ENCODE measurements at places on chromosomes 12 and 14. TPM values are rescaled to one million over a fixed set of nuclear protein-coding genes. Genes with fewer than 3 reads are reported as not detected.

HPD gene
- 2.0 TPM for polyA plus RNA-seq

RTN1 gene
- polyA plus RNA-seq, result not detected

DNA sequence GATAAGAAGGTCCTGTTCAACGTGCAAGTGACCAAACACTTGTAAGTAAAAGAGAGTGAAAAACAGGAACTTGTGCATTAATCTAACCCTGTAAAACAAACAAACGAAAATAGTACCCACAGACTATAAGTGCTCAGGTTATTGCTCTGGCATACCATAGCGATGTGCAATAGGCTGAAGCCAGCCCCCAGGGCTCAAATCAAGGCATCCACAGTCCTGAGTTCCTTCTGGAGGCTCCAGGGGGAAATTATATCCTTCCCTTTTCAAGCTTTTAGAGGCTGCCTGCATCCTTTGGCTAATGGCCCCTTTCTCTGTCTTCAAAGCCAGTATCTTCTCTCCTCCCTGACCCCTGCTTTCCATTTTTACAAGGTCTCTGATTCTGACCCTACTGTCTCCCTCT, 8.1 kb upstream of the CMAS start:
- DNase-seq, result no peak

DNA sequence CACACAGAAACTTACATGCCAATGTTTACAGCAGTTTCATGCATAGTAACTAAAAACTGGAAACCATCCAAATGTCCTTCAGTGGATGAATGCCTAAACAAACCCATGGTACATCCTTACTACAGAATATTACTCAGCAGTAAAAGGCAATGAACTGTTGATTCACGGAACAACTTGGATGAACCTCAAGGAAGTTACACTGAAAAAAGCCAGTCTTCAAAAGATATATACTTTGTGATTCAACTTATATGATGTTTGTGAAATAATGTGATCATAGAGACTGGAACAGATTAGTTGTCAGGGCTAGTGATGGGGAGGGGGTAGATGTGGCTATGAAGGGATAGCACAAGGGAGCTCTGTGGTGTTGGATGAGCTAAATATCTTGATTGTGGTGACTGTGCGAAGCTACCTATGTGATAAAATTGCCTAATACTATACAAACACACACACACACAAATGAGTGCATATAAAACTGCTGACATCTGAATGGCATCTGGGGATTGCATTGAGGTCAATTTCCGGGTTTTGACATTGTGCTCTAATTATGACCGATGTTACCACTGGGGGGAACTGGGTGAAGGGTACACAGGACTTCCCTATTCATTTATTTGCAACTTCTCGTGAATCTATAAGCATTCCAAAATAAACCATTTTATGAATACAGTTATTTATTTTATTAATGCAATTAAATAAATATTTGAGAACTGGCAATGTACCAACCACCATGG, 94.3 kb downstream of the RIN3 start:
- peak; percentile 79 for DNase-seq

DNA sequence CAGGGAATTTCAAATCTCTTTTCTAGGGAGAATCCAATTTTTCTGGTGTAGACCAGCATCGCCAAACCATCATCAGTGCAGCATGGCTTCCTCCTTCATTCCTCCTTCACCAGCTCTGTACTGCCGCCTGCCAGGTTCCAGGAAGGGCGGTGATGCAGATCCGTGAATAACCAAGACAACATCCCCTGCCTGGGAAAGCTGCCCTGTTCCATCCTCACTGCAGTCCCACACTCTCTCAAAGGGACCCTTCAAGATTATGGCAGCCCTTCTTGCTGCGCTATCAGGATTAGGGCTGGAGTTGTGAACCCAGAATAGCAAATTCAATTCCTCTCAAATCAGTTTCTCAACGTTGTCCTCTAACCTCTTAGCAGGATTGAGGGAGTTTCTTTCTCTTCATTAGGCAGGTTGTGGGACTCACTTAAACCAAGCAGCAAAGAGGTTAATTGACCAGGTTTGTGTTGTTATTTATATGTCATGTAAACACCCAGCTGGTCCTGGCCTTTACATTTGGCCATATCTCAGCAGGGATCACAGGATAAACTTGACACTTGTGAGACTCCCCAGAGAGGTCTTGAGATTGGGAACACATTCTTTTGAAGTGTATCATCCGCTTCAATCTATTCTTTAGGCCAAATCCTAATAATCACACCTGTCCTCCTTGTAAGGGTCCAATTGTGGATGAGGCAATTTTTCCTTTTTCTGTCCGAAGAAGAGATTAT, 26.2 kb downstream of the TMEM30B start:
- DNase-seq, result no peak

DNA sequence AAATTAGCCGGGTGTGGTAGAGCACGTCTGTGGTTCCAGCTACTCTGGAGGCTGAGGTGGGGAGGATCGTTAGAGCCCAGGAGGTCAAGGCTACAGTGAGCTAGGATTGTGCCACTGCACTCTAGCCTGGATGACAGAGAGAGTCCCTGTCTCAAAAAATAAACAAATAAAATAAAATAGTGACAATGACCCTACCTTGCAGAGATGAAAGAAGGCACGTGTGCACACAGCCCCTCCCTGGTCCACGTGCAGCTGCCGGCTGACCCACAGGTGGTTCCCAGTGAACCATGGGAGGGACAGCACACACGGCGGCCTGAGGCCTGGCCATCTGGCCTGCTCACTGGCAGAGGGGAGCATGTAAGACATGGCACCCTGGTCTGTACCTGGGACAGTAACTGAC, 4.7 kb downstream of the HHIPL1 start:
- DNase-seq, result no peak

MRPL51 gene
- polyA plus RNA-seq, result 272 TPM

DNA sequence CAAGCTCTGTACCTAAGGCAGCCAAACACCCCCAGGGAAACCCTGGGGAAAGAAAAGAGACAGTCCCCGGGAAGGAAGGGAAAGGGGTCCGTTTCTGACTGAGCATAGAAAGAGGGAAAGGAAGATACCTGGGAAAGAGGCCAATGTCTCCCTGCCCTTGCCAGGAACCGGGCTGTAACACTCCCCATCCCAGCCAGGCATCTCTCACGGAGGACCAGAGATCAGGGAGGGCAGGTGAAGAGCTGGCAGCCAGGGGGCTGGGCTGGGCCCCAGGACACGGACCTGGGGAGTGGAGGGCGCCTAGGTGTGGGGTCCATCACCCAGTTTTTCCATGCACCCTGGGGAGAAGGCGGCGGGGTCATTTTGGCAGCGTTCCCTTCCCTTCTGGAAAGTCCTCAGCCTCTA, 18.9 kb upstream of the PLEKHH1 start:
- DNase-seq, result no peak

KRT4 gene
- polyA plus RNA-seq, result 3.2 TPM

DNA sequence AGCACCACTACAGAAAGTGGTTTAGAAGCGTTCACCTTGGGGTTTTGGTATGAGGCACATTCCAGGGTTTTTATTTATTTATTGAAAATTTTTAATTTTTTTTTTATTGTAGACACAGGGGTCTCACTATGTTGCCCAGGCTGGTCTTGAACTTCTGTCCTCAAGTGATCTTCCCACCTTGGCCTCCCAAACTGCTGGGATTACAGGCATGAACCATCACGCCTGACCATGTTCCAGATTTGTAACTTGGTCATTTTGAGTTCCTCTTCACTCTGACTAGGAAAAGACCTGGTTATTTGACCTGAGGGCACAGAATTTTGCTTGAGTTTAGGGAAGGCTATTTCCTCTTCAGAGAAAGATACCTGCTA, 3.1 kb downstream of the MLEC start:
- no peak for DNase-seq

DNA sequence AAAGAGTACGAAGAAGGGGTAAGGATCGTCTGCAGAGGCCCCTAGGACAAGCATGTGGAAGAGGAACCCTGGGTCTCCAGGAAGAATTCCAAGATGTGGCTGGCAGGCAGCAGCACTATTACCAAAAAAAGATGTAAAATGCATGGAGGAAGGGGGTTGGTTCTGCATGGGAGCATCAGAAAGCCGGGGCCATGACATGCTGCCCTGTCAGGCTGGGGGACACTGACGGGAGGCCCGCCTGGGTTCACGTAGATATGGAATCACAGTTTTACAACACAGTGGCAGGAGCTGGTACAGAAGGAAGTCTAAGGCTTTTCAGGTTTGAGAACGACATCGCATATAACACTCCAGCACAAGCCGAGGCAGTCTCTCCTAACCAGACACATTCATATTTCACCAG, 150.0 kb upstream of the GSC start:
- no peak for DNase-seq

RNFT2 gene
- 2.6 TPM for polyA plus RNA-seq

DNA sequence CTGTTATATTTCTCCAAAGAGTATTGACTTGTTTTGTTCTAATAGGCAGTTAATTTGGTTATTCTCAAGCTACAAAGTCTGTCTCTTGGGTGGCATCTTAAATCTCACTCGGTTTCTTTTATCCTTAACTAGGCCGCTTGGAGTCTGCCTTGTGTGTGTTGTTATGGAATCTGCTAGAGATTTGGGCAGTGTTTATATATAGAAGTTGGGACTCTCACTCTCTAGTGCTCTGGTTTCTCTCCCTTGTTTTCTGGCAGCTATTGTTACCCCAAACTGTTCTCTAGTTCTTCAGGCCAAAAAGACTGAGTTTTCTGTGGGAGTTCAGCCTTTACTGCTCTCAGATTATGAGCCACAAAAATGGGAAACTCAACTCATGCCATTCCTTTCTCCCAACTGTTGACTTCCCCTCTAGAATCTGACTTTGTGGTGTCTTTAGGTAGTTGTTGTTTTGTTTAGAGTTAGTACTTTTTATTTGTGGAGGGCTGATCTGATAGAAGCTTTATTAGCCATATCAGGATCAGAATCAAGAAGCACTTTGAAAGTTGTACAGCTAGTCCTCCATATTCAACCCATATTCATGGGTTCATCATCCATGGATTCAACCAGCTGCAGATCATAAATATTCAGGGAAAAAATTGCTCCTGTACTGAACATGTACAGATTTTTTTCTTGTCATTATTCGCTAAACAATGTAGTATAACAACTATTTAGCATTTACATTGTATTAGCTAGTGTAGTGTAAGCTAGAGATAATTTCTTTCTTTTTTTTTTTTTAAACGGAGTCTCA, 11.2 kb downstream of the PSMA6 start:
- DNase-seq, result no peak

LHX5 gene
- polyA plus RNA-seq, result not detected

DNA sequence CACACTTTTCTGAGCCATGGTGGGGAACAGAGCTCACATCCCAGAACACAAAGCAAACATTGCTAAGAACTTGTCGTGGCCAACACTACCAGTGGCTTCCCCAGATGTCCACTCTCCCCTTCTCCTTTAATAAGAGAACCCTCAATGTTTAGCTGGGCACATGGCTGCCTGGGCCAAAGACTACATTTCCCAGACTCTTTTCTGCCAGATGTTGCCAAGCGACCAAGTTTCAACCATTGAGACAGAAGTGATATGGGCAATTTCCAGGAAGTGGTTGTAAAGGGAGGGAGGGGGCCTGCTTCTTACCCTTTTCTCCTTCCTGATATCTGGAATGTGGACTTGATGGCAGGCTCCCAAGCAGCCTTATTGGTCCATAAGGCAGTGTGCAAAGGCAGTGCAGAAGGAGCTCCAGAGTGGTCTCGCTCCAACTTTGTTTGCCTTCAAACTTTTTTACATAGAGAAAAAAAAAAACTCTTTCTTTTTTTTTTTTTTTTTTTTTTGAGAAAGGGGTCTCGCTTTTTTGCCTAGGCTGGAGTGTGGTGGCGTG, 24.9 kb upstream of the JDP2 start:
- no peak for DNase-seq

AQP2 gene
- polyA plus RNA-seq, result not detected

- DNase-seq, result peak; percentile 22
Observed at GRCh38 chr12:114166362-114166761, 200.2 kb upstream of the RBM19 start.

GPR65 gene
- not detected for polyA plus RNA-seq

GRCh38 chr14:103628684-103629502, at the start of gene KLC1:
Gene KLC1 (plus strand): TSS chr14:103629211. CDS start chr14:103654565, 25,354 bp downstream.
- DNase-seq, result peak; percentile 76

TAPBPL gene
- polyA plus RNA-seq, result 3.4 TPM

STAB2 gene
- not detected for polyA plus RNA-seq

SYT1 gene
- polyA plus RNA-seq, result 14.3 TPM

GRCh38 chr14:92625213-92625612, 111.6 kb downstream of the RIN3 start:
- peak; percentile 65 for DNase-seq

CD69 gene
- polyA plus RNA-seq, result not detected

- DNase-seq, result no peak
Observed at GRCh38 chr12:62817556-62818271, 117.2 kb downstream of the PPM1H start.

DNA sequence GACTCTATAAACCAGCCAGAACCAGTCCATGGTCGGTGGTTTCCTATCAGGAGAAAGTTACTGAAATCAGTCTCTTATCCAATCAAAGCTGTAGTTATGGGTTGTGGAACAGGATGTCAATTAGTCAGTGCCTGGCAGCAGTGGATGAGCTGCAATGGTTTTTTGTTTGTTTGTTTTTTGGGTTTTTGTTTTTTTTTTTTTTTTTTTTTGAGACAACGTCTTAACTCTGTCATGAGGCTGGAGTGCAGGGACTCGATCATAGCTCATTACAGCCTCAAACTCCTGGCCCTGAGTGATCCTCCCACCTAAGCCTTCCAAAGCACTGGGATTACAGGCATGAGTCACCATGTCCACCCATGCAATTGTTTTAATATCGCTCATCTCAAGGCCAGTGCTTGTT, 113.3 kb upstream of the CAND1 start:
- no peak for DNase-seq

ACOT4 gene
- 1.6 TPM for polyA plus RNA-seq

DNA sequence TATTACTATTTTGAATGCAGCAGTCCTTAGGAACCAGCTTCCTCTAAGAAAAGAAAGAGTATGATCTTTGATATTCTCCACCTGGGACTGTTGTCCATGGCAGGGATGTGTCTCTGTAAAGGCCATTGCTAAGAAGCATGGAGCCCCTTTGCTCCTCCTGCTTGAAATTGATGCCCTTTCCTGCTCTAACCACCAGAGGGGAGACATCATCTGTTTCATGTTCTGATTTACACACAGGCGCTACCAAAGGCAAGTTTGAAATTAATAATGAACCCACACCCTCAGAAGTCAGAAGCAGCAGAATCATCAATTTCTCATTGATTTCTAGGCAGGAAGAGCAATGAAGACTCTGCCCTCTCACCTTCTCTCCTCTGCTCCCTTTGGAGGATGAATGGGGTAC, 253.8 kb downstream of the RMST start:
- peak; percentile 5 for DNase-seq

DNA sequence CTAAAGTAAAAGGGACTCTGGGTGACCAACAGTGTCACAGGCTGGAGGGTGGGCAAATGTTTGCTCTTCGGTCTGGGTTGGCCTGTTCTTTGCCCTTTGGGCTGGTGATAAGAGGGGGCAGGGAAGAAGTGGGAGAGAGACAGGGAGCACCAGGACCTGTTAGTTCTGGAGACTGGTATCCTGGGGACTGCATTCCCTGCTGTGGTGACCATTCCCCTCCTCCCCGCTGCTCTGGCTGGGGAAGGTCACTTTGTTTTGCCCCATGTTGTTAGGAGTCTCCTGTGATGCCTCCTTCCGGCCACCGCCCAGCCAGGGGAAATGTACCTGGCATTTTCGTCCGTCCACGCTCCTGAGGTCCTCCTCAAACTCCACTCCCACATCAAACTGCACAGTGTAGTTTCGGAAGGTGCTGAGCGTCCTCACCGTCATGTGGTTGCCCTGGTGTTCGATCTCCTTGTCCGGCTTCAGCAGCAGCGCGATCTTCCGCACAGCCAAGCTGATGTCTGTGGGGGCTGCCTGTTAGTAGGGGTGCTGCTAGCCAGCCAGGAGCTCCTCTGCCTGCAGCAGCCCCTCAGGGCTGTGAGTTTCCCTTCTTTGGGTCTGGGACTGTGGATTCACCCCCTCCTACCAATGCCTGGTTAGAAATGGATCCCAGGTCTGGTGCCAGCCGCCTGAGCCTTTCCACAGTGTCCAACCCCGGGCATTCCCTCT, 618 bp downstream of the RBP5 start:
- no peak for DNase-seq
